ENCODE measurements at places on chromosomes 12 and 14.
A peak's percentile ranks its signal among the peaks of the same experiment; 100 is the strongest.

- DNase-seq: no peak
Observed at GRCh38 chr12:58263816-58264215, 322.4 kb downstream of the ATP23 start.

DNA sequence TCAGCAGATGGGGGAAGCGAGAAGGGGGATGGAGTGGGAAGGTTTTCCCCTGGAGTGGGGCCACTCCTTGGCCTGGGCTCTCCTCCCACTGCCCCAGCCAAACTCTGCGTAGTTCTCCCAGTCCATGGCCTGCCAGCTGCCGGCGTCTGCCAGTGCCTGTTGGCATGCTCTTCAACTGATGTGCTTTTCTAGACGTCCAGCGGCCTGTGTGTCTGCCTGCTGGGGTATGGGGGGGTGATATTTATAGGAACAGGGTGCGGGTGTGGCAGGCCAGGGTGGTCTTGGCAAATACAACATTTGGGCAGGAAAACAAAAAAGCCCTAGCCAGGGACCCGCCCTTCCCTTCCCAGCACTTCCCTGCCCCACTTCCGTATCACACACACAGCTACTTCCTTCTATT, 786.3 kb upstream of the NOVA1 start:
- DNase-seq: no peak

DNA sequence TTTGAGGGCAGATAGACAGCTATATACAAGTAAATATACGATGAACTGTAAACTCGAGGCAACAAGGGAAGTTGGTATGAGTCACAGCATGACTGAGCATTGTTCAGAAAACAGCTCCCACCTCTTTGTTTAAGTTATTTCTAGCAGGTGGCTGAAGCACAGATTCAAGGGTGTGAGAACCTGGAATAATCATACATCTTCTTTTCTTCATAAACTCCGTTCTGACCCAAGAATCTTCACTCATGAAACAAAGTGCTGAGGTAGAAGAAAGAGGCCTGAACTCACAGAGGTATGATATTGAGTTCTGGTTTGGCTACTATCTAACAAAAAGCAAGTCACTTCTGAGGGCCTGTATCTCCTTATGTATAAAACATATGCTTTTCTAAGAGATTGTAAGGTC, 364.1 kb upstream of the KITLG start:
- no peak for DNase-seq

GRCh38 chr12:127277882-127278281, 989.1 kb upstream of the TMEM132C start:
- no peak for DNase-seq

- no peak for DNase-seq
Observed at GRCh38 chr12:65648461-65648860, 175.8 kb upstream of the HMGA2 start.

DNA sequence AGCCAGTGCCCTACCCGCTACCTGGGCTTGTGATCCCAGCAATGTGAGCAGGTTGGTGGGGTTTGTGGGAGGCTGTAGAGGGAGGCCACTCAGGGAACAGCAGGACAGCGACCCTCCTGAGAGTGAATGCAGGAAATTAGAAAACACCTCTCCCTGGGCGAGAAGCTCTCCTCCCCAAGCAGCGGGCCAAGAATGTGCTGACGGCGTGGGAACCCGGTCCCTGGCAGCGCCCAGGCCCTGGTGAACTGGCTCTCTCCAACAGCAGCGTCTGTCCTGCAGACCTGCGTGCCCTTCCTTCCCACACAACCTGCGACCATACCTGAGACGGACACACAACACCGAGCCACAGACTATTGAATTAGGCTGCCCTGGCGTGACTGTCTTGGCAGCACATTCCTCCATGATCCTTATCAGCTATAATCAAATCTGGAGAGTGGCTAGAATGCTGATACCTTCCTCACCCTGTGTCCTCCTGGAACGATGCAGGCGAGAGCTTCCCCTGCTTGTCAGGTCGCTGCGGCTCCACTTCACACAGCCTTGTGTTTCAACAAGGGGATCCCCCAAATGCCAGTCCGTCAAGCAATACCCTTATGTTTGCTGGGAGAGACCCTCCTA, 114.8 kb upstream of the GSC start:
- no peak for DNase-seq

DNA sequence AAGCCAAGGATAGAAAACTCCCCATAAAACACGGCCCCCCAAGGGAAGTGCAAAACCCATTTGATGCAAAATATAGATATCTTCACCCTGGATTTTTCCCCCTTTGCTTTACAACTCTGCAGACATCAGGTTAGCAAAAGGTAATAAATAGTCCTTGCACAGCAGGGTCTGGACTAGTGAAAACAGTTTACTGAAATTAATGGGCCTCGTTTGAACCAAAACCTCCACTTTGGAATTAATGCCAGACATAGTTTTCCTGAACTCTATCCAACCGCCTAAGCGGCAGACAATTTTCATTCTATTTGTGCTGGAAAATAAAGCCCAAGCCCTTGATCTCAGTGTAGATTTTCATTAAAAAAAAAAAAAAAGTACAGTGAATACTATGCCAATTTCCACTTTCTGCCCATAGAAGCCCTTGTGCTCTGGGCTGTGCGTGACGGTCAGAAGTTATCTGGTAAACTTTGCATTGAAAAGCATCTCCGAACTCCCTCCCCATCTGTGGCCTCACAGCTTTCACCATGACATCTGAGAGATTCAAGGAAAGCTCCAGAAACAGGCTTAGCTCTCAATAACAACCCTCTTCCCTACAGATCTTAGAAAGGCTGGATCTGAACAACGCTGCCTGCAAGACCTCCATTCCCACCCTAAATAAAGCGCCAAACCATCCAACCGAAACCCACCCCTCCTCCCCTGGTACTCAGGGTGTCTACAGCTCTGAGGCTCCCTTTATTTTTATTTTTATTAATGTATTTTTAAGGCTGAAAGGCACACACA, 11.0 kb upstream of the IRF2BPL start:
- no peak for DNase-seq

- DNase-seq: no peak
Observed at GRCh38 chr12:78916845-78917480, 52.4 kb downstream of the SYT1 start.

DNA sequence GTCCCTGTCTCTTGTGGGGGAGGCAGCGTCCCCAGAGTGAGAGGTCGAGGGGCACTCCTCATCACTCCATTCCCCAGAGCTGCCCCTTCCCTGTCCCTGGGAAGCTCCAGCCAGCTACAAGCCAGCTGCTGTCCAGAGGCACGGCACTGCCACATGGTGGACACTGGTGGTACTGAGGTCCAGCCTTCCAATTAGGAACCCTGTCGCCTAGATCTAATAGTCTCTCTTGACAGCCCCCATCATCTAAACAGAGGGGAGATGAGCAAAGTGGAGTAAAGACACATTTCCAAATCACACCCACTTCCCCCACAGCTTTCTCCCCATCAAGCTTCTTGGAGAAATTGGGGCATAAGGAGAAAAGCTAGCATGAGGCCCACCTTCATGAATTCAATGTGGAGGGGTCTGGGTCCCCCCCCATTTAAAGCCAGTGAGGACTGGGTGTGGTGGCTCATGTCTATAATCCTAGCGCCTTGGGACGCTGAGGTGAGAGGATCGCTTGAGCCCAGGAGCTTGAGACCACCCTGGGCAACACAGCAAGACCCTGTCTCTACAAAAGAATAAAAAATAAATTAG, 2.1 kb upstream of the INHBE start:
- DNase-seq: peak; percentile 82

DNA sequence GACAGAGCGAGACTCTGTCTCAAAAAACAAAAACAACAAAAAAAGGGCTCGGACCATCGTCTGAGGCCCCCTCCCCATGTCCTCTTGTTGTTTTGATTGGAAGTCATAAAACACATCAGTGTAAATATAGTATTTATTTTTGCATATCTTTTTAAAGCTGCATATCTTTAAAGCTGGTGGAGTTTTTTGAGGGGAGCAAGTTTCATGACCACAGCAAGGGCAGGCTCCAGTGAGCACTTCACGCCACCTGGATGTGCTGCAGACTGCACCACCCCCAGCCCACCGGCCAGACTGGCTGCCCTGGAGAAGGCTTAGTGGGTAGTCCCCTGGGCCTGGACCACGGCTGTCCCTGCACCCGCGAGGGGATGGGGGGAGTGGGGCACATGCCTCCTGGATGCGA, 11.9 kb upstream of the BCL7A start:
- DNase-seq: no peak

- DNase-seq: no peak
Observed at GRCh38 chr14:36916668-36917067, 255.0 kb downstream of the PAX9 start.

- DNase-seq: no peak
Observed at GRCh38 chr14:36021030-36021422, 155.5 kb downstream of the PTCSC3 start.

- no peak for DNase-seq
Observed at GRCh38 chr12:131129839-131130238, 176.1 kb downstream of the ADGRD1 start.

DNA sequence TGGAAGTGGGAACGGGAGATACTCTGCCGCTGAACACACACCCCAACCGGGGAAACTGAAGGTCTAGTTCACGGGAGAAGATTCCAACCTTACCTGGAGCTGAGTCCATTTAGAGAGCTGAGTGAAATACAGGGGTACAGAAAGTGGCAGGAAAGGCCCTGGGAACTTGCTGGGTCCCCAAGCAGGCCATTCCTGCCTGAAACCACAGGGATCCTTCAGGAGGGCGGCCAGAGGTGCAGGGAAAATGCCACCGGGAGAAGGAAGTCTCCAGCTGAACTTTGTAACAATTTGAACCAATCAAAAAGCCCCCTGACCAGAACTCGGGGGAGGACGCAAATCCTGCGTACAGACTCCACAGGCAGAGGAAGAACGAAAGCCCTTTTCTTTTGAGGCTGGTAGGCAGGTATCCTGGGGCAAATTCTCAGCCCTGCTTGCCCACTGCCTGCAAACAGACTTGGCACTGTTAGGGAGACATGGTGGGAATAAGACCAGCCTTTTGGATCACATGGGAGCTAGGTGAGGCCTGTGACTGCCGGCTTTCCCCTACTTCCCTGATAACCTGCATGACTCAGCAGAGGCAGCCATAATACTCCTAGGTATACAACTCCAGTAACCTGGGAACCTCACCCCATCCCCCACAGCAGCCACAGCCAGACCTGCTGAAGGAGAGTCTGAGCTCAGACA, 170.9 kb downstream of the SEC23A start:
- no peak for DNase-seq

GRCh38 chr12:100345020-100345767, 11.7 kb upstream of the SLC17A8 start:
- no peak for DNase-seq

- DNase-seq: no peak
Observed at GRCh38 chr12:70443062-70443673, 77.1 kb downstream of the KCNMB4 start.

- DNase-seq: no peak
Observed at GRCh38 chr12:44307506-44308168, 471.8 kb downstream of the TMEM117 start.

DNA sequence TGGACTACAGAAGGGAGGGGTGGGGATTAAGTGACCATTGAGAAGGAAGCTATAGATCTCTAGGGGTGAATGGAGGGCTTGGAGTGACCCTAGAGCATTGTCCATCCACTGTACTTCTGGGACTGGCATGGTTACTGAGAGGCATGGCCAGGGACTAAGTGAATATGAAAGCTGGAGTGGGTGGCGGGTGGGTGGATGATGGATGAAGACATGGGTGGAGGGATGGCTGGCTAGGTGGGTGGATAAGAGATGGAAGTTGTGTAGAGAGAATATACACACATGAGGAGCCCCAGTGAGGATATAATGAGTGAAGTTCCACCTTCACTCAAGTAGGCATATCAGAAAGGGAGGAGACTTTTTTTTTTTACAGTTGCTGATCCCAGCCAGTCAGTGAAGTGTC, 65.5 kb upstream of the NRXN3 start:
- no peak for DNase-seq

DNA sequence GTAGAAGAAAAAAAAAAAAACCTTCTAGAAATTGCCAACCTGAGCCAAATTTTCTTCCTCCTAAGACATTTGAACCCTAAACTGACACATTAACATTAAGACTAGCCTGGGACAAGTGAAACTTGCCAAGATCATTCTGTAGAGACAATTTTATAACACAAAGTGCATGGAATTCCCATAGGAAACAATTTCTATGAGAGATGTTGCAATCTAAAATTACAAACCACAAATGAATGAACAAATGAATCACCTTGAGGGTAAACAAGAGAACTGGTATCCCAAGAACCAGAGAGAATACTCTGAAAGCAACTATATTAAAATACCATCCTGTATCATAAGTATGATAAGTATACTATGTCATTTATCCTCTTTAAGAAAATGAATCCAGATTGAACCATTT, 165.3 kb downstream of the DICER1 start:
- DNase-seq: no peak

DNA sequence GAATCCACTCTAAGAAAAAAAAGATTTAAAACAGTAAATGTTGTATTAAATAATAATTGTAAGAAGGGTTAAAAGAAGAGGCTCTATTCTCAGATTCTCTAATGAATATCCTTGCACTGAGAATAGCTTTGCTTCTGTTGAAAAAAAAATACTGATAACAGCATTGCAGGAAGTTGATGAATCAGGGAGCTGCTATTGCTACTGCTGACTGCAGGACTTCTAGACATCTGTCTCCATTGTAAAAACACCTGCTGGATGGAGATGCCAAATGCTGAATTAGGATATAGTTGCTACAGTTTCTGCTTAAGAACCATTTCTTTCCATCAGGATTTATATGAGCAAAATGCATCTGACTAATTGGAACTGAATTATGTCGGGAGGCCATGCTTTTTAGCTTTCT, 50.3 kb upstream of the ANP32D start:
- DNase-seq: no peak

- no peak for DNase-seq
Observed at GRCh38 chr14:50022661-50023060, 93.7 kb downstream of the VCPKMT start.

- DNase-seq: no peak
Observed at GRCh38 chr12:42807766-42808165, 218.2 kb upstream of the PRICKLE1 start.

- no peak for DNase-seq
Observed at GRCh38 chr14:77865455-77865854, 65.5 kb downstream of the ADCK1 start.

GRCh38 chr12:6285063-6285477, 25.4 kb upstream of the PLEKHG6 start:
- peak; percentile 70 for DNase-seq

DNA sequence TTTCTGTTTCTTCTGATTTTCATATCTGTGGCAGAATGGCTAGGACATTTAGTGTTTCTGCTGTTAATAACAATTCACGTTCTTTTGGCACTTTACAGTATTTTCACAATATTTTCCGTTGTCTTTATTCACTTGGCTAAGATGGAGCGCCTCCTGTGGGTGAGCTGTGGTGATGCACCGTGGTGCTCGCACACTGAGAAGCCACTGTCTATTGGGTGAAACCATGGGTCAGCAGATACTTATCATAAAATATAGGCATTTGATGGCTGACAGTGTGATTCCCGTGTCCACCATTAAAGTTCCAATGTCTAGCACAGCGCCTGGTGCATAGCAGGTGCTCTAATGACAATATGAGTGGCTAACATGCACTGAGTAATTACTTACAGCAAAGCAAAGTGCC, 141.8 kb downstream of the VRK1 start:
- no peak for DNase-seq

- no peak for DNase-seq
Observed at GRCh38 chr12:100359822-100360221, 2.9 kb downstream of the SLC17A8 start.
